Fibroblast of skin of scalp (primary cell): ENCODE measurements at places on chromosomes 4 and X.

DNA sequence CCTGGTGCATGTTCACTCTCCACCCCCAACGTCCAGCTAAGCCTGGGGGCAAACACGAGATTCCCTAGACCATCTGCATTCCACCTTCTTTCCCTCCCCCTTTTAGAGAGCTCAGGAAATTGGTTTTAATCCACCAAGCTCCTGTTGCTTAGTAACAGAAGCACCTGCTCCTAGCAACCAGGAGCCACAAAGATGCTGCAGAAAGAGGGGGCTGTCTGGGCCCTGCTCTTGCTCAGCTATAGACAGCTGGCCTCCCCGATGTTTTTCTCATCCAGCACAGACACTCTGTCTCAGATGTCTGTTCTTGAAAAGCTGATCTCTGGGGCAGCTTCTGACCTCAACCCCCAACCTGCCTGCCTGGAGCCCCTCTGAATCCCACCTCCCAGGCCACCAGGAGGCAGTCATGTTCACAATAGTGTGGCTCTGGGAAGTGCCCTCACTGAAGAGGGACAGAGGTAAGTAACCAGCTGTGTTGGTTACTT, 71.5 kb downstream of the SLC16A2 start:
- DNase-seq = no peak

DNA sequence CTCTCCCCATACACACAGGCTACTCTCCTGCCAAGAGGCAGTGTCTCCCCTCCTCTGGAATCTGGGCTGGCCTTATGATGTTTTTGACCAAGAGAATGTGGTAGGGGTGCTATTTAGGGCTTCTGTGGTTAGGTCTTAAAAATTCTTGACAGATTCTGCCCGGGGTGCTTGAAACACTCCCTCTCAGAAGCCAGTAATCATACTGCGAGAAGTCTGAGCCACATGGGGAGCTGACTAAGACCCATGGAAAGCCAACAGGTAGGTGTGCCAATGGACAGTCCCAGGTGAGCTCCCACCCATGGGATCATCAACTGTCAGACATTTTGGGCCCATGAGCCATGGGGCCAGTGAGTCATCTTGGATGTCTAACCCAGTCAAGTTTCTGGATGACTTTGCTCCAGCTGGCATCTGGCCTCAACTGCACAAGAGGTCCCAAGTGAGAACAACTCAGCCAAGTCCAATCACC, 315.7 kb downstream of the FBXW7 start:
- peak; percentile 20 for DNase-seq

DNA sequence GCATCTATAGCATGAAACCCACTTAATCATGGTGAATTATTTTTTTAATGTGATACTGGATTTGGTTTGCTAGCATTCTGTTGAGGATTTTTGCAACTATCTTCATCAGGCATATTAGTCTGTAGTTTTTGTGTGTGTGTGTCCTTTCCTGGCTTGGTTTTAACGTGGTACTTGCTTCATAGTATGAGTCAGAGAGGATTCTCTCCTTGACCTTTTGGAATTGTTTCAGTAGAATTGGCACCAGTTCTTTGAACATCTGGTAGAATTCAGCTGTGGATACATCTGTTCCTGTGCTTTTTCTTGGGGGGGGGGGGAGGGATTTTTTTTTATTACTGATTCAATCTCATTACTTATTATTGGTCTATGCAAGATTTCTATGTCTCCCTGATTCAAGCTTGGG, 232.0 kb upstream of the KLF8 start:
- DNase-seq = no peak

- peak; percentile 70 for DNase-seq
These were observed 118.6 kb upstream of the NEIL3 start for GRCh38 chr4:177190995-177191580.

- DNase-seq = no peak
These were observed 103.2 kb upstream of the PDE5A start for GRCh38 chr4:119731778-119732177.
